Neural progenitor cell (in vitro differentiated cells): ENCODE measurements at places on chromosomes 4 and X. TPM values are rescaled to one million over a fixed set of nuclear protein-coding genes. Genes with fewer than 3 reads are reported as not detected.
A peak's percentile ranks its signal among the peaks of the same experiment; 100 is the strongest.

The TNMD gene
- not detected in 2 replicates for total RNA-seq

The GAK gene
- total RNA-seq, result 27.6 and 75.9 TPM in 2 replicates

The TXK gene
- total RNA-seq, result not detected in 2 replicates

DNA sequence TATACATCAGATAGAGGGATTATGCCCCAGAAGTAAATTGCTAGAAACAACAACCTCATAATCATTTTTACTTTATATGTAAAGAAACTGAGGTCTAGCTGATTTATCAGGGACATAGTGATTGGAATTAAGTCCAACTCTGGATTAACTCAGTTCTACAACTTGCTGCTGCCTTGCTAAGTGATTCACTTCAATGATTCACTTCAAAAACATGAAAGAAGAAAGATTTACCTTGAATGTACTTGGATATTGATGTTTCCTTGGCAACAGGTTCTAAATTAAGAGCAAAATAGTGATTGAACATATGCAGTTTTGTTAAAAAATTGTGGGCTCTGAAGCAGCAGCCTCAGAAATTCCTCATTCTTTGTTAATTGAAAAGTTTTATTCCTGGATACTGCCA, 99.8 kb upstream of the H2AZ1 start:
- peaks cover 3% of the 10 kb centered on the region for H3K4me1 ChIP-seq
- H3K27ac ChIP-seq, result no peak overlapping the region
- H3K36me3 ChIP-seq, result no peaks in the 10 kb centered on the region
- H3K4me3 ChIP-seq, result no peak overlapping the region
- no peaks in the 10 kb centered on the region for H3K27me3 ChIP-seq

The FAM133A gene
- total RNA-seq, result 1.2 and 2.2 TPM in 2 replicates

GRCh38 chr4:129926936-129927335, 831.0 kb downstream of the C4orf33 start:
- H3K27me3 ChIP-seq, result no peaks in the 10 kb centered on the region
- H3K36me3 ChIP-seq, result no peaks in the 10 kb centered on the region
- H3K4me1 ChIP-seq, result peaks cover 6% of the 10 kb centered on the region
- DNase-seq, result no peak
- no peak overlapping the region for H3K4me3 ChIP-seq

GRCh38 chr4:38406243-38406642, 257.8 kb upstream of the KLF3 start:
- H3K27ac ChIP-seq, result no peak overlapping the region
- H3K4me3 ChIP-seq, result no peak overlapping the region
- no peak for DNase-seq

DNA sequence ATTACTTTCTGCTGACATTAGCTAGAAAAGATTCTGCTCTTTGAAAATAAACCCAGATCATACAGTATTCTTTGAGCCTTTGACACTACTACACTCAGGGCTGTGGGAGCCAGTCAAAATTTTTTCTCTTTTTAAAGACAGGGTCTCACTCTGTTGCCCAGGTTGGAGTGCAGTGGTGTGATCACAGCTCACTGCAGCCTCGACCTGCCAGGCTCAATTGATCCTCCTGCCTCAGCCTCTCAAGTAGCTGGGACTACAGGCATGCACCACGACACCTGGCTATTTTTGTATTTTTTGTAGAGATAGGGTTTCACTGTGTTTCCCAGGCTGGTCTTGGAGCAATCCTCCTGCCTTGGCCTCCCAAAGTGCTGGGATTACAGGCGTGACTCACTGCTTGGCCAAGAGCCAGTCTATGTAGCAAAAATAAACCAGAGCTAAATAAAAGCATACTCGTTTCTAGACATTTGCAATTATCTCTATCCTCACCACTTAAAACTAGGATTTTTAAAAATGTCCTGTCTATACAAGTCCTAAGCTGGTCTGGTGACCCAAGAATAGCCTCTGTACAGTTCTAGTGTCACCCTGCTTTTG, 43.2 kb downstream of the AKAP4 start:
- no peaks in the 10 kb centered on the region for H3K4me1 ChIP-seq
- H3K27me3 ChIP-seq, result no peaks in the 10 kb centered on the region
- no peak overlapping the region for H3K27ac ChIP-seq

DNA sequence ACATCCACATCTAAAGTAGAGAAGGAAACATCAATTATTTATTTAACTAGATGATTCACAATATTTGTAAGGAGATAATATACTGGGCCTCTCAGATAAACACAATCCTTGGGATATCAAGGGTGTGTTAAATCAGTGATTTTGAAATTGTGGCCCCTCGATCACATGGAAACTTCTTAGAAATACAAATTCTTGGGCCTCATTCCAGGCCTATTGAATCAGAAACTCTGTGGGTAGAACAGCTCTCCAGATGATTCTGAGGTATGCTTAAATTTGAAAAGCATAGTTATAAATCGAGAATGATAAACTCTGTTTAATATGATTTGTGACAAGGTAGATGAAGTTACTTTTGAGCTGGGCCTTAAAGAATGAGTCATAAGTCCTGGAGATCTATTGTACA, 64.3 kb upstream of the GPR174 start:
- no peaks in the 10 kb centered on the region for H3K36me3 ChIP-seq
- no peak for DNase-seq
- H3K27ac ChIP-seq, result no peak overlapping the region
- no peaks in the 10 kb centered on the region for H3K4me1 ChIP-seq

DNA sequence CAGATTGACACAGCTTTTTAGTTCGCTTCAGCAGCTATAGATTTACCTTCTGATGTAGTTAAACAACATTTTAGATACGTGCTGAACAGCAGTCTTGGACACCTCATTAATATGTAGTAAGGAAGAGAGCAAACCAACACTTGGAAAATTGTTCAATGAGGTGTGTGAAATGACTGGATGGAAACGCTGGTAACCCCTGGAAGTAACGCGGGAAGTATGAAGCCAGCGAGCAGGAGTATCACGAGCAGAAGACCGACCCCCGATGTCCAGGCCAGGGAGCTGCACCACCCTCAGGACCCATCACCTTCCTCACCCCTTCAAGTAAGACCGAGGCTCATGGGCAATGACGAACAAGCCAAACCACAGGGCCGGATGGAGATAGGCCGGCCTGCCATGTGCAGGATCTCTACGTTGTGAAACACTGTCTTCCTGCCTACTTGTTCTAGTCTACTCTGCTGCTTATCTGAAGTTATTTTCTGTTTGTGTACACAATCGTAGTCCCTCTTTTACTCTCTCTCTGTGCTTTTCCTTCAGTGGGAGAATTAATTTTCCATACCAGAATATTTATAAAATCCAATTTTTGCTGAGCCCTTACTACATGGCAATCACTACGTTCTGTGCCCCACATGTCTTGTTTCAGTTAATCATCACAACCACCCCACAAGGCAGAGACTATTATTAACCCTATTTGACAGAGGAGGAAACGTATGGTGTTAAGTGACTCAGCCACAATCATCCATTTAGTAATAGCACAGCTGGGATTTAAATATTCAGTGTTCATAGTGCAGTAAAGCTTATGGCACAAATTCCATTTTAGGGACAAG, 221.7 kb downstream of the APBB2 start:
- no peak for DNase-seq
- H3K27me3 ChIP-seq, result no peaks in the 10 kb centered on the region
- no peak overlapping the region for H3K4me3 ChIP-seq
- H3K36me3 ChIP-seq, result no peaks in the 10 kb centered on the region
- no peaks in the 10 kb centered on the region for H3K4me1 ChIP-seq

DNA sequence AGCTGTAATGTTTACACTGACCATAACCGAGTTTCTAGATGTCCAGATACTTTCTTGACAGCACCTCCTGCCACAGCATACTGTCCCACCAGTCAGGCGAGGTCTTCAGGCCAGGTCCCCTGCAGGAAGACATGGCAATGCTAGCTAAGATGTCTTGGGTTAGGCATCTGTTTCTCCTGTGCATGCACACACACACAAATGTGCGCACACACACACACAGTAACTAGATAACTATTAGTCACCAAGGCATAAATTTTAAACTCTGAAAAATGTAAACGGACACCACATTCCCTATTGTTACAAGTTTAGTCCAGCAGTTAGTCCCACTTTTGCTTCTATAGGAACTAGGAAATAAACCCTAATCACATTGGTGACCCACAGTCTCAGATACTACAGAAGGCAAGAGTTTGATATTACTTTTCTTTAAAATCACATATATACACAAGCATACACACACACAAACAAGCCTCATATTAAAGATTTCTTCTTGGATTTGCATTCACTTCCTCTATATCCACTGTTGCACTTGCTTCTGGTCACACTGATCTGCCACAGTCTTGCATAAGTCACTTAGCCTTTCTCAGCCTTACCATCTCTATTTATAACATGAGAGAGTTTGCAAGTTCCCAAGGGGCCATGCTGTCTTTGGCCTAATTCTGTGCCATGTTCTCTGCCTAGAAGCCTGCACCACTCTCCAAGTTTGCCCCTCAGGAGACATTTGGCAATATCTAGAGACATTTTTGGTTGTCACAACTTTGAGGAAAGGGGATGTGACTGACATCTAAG, 32.2 kb downstream of the IL21 start:
- no peaks in the 10 kb centered on the region for H3K36me3 ChIP-seq
- H3K27ac ChIP-seq, result no peak overlapping the region
- DNase-seq, result no peak

GRCh38 chrX:118702741-118703140, 24.7 kb upstream of the IL13RA1 start:
- no peaks in the 10 kb centered on the region for H3K4me1 ChIP-seq
- no peak overlapping the region for H3K27ac ChIP-seq
- H3K27me3 ChIP-seq, result no peaks in the 10 kb centered on the region
- H3K4me3 ChIP-seq, result no peak overlapping the region
- no peak for DNase-seq

DNA sequence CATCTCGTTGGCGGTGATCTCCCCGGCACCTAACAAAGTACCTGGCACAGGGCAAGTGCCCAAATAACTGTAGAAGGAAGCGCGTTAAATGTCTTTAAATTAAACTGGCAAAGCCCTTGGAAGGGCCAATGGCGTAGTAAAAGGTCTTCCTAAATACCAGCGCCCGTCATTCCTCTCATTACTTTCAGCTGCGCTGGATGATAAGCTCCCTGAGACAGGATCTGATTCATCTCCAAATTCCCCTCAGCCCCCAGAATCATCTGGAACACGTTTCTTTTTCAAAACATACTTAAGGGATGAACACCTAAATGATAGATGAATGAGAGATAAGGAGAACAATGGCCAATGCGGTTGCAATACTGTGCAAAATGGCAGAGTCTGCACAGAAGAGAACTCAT, 95.1 kb downstream of the AFAP1 start:
- no peaks in the 10 kb centered on the region for H3K27me3 ChIP-seq
- no peak overlapping the region for H3K4me3 ChIP-seq

GRCh38 chr4:95142932-95143331, 385.2 kb downstream of the BMPR1B start:
- no peaks in the 10 kb centered on the region for H3K36me3 ChIP-seq
- H3K4me3 ChIP-seq, result no peak overlapping the region
- peak; percentile 18 for DNase-seq
- H3K27me3 ChIP-seq, result no peaks in the 10 kb centered on the region
- H3K27ac ChIP-seq, result no peak overlapping the region

The CXCR3 gene
- total RNA-seq, result not detected in 2 replicates

DNA sequence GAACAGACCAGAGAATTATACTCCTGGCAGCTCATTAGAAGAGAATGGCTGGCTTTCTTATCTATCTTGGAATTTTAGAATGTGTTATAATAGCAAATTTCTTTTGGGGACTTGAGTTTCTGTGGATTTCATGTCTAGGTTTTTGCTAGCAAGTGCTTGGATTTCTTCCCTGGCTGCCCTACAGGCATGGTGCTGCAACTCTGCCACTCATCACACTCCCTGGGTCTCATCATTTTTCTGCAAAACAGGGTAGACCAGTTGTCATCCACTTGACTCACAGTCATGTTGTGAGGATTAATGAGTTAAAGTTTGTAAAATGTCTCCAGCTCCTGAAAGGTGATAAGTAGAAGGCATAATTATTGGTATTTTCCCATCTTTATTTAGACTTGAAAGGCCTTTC, 60.7 kb upstream of the LCORL start:
- H3K36me3 ChIP-seq, result no peaks in the 10 kb centered on the region
- H3K4me1 ChIP-seq, result no peaks in the 10 kb centered on the region
- no peaks in the 10 kb centered on the region for H3K27me3 ChIP-seq
- no peak overlapping the region for H3K4me3 ChIP-seq

DNA sequence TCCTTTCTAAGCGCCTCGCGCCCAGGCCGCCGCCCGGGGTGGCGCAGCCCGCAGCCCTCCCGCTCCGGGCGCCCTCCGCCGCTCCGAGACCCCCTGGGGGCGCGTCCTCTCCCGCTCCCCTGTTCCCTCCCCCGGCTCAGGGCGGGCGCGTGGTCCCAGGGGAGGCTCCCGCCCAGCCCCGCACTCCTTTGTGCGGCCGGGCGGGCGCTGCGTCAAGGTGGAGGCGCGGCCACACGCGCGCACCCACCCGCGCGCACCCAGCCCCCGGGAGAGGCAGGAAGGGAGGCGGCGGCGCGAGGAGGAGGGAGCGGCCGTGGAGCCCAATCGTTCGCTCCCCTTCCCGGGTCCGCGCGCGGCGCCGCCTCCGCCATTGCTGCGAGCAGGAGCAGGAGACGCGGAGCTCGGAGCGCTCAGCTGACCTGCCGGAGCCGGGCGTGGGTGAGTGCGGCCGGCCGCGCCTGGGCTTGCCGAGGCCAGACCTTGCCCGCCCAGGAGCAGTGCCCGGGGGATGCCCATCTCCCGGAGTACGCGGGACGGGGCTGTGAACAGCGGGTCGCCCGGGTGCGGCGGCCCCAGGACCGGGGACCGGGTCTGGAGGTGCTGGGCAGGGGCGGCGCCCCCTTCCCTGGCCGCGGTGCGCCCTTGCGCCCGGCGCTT, at the start of gene NSG1:
Gene NSG1 (plus strand): TSS at position 367 of the 657 bp plus-strand sequence. CDS start 528 bp downstream, outside the sequence.
- H3K27me3 ChIP-seq, result peaks cover 92% of the 10 kb centered on the region
- no peaks in the 10 kb centered on the region for H3K36me3 ChIP-seq
- peak within 1 kb of the TSS; percentile 85 for H3K4me3 ChIP-seq
- H3K4me1 ChIP-seq, result peaks cover 22% of the 10 kb centered on the region

The GAGE13 gene
- not detected in 2 replicates for total RNA-seq

GRCh38 chr4:128978985-128979384, 114.4 kb downstream of the SCLT1 start:
- H3K36me3 ChIP-seq, result no peaks in the 10 kb centered on the region
- no peak overlapping the region for H3K27ac ChIP-seq
- no peaks in the 10 kb centered on the region for H3K4me1 ChIP-seq
- H3K27me3 ChIP-seq, result no peaks in the 10 kb centered on the region
- no peak overlapping the region for H3K4me3 ChIP-seq

DNA sequence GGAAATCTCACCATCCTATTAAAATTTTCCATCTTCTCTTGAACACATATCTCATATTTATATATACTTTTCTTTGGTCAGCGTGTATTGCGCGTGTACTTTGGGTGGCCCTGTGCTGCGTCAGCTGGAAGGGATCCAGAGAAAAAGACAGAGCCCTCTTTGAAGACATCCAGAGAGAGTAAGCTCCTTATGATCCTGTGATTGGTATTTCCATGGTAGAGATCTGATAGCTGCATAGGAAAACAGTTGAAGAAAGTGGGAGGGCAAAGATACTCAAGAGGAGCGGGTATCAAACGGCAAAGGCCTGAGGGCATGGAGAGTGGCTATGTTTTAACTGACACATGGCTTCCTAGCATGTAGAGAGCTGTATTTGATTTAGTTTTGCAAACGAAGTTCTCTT, 4.4 kb upstream of the HPGD start:
- H3K4me1 ChIP-seq, result no peaks in the 10 kb centered on the region
- peaks cover 28% of the 10 kb centered on the region for H3K27me3 ChIP-seq
- no peaks in the 10 kb centered on the region for H3K36me3 ChIP-seq
- H3K4me3 ChIP-seq, result no peak overlapping the region
- H3K27ac ChIP-seq, result no peak overlapping the region
- no peak for DNase-seq

The SLITRK2 gene
- 0.12 and 0.26 TPM in 2 replicates for total RNA-seq

GRCh38 chr4:37586194-37586593, 100.0 kb downstream of the RELL1 start:
- DNase-seq, result no peak
- H3K27ac ChIP-seq, result no peak overlapping the region
- H3K36me3 ChIP-seq, result no peaks in the 10 kb centered on the region
- H3K4me3 ChIP-seq, result no peak overlapping the region
- peaks cover 10% of the 10 kb centered on the region for H3K4me1 ChIP-seq
- no peaks in the 10 kb centered on the region for H3K27me3 ChIP-seq
